ENCODE measurements at places on chromosomes 12 and 14.

- no peak for DNase-seq
Observed at GRCh38 chr14:30996892-30997659, 28.4 kb upstream of the AP4S1 start.

DNA sequence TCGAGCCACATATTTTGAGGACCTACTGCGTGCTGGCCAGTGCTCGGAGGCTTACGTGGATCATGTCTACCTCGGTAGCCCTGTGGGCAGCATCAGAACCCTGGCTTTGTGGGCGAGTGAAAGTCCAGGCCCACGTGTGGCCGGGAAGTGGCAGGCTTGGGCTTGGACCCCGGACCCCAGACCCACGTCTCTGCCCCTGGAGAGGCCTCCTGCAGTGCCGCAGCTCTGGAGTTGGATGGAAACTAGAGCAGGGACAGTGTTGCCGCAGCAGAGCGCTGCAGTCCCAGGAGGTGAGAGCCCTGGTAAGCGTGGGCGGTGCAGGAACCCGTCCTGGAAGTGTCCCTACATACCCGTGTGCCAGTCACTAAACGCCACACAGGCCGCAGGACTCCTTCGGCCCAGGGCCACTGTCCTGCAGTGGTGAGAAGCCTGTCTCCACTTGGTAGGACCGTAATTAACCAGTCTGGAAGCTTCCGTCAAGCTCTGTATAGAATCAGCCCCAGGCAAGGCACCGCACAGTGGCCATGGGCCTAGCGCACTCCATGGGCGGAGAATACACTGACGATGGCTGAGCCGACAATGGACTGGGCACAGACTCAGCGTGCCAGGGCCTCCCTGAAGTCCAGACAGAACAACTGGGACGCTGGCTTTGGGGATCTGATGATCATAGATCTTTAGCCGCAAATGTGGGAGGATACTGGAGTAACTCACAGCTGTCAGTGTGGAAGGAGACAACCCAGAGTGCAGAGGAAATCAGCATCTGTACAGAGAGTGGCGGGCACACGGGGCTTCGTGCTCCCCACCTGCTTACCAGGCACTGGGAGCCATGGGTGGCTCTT lies 219.5 kb downstream of the KIF26A start:
- no peak for DNase-seq

DNA sequence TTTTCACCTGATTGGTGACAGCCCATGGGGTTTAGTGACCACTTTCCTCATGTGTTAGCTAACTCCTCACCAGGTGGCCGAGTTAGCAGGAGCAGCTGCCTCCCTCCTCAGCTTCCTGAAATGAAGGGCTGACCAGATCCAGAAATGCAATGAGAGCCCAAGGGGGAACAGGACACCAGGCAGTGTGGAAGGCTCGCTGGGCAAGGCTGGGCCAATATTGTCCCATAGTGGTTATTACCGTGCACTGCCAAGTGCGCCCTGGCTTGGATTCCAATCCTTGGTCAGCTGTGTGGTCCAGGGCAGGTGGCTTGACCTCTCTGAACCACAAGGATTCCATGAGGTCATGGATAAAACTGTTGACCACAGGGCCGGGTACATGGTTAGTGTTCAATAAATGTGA lies 3.6 kb upstream of the HSPB8 start:
- no peak for DNase-seq

GRCh38 chr12:46304070-46304469 lies 35.2 kb upstream of the SLC38A1 start:
- DNase-seq = no peak
